NCI-H460 (cell line): ENCODE measurements at places on chromosomes 6 and 20.

DNA sequence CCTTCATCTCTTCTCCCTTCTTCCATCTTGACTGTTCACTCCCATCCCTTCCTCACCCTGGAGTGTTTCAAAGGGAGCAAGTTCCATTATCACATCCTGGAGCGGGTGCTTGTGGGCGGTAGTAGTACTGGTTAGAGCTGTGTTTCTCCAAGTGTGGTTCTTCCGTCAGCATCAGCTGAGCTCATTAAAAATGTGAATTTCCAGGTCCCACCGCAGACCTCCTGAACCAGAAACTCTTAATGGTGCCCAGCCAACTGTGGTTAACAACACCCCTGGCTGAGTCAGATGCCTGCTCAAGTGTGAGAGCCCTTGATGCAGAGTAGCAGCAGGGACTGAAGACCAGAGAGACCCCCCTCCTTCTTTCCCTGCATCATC lies 24.4 kb downstream of the ANGPT4 start:
- DNase-seq = no peak

DNA sequence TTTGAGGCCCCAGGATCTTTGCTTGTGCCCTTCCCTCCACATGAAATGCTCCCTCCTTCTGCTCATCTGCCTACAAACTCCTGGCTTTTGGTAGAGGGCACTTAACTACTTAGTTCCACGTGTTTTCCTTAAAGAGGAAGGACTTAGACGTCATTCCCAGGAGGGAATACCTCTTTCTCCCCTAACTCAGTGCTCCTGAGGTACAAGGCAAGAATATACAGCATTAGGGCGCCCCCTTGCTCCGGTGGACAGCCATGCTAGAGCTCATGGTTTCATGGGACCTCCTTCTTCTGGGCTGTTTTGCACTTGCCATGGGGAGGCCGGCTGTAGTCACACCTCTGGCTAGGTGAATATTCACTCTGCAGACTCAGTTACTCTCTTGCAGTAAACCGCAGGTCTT lies 93.8 kb upstream of the LY86 start:
- DNase-seq = peak; percentile 43

DNA sequence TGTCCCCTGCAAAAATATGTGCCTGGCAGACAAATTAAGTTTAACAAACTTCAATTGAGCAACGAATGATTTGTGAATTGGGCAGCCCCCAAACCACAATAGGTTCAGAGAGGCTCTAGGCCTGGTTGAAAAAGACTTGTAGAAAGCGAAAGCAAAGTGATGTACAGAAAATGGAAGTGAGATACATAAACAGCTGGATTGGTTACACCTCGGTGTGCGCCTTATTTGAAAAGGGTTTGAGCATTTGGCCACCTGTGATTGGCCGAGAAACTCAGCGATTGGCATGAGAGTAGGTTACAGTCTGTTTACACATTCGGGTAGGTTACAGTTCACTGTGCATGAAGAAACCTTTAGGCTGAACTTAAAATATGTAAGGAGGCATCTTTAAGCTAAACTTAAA lies 136.9 kb downstream of the CD83 start:
- DNase-seq = no peak

- DNase-seq = no peak
Observed at GRCh38 chr6:100339574-100340255, 125.0 kb downstream of the SIM1 start.

- no peak for DNase-seq
Observed at GRCh38 chr6:93474733-93475179, 55.4 kb upstream of the EPHA7 start.

DNA sequence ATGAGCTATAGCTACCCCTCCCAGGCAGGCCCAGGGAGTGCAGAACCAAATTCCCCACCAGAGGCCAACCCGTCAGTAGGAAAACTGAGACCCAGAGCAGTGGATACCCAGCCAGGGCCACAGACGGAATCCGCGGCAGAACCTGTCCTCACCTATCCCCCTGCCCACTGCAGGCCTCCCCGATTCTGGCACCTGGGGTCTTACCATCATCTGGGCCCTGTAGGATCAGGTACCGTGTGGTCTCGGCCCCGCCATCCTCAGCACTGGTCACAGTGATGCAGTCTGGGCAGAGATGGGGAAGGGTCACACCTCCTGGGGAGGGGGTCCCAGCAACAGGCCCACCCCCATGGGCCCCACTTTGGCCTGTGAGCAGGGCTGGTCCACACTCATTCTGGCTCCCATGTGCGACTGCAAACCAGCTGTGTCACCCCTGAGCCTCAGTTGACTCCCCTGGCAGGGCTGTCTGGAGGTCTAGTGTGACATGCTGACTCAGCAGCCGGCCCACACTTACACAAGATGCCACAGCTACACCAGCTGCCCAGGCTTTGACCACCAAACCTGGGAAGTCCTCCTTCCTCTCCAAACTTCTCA lies 3.8 kb downstream of the ZNF335 start:
- DNase-seq = no peak

DNA sequence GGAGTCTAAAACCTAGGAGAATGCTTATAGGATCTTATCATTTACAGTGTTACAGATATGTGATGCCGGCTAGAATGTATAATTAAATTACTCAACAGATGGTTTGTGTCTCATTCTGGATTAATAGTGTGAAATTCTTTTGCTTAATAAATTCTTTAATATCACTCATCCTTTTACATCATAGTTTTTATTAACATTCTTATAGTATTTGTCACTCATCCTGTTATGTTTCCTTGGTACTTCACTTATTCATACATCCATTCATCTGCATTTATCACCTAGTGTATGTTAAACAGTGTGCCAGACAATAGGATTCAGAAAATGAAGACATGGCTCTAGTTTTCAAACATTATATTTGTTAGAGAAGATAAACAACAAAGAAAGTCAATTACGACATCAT lies 468.7 kb downstream of the FRK start:
- no peak for DNase-seq

DNA sequence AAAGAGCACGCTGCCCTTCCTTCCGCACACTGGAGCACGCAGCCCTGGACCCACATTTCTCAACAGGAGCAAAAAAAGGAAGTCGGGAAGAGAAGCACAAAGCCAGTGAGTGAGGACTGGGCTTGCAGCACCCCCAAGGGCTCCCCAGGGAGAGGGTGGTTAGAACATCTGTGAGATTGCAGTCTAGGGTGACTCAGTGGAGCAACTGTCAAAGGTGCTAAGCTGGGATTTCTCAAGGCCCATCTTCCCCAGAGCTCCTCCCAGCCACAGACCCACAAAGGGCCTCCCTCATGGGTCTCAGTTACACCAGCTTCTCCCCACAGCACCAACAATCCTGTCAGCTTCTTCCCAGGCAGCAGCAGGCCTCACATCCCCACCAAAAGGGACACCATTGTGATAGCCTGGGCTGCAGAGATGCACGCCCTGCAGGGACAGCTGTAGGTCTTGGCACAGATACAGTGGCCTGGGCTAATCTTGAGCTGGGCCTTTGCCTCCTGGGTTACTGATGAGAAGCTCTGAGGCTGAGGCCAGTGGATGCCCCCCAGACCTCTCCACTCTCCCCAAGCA lies 39.6 kb upstream of the CD93 start:
- no peak for DNase-seq

GRCh38 chr6:155275808-155276480 lies 12.1 kb downstream of the CLDN20 start:
- DNase-seq = no peak

DNA sequence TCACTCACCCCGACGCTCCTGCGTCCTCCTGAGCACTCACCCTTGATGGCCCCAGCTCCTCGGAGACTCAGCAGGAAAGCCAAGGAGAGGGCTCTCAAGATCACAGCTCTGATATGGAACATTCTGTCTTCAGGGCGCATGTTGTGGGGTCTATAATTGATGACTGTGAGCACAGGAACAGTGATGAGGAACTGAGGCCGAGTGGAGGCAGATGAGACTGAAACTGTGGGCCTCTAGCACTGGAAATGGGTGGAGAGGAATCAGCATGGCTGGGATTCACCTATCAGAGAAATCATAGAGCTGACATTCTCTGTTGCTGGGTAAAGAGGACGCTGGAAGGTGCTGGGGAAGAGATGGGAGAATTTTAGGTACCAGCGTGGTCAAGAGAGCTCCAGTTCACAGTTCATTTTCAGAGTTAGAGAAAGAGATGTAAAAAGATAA lies at the start of gene HLA-DPA1:
TSS of gene HLA-DPA1 (minus strand) at position 219 of the 441 bp plus-strand sequence.
- no peak for DNase-seq

GRCh38 chr6:103783329-103783728 lies 1076.4 kb downstream of the HACE1 start:
- DNase-seq = no peak

GRCh38 chr6:154683756-154684523 lies 49.3 kb upstream of the SCAF8 start:
- no peak for DNase-seq

- DNase-seq = peak; percentile 8
Observed at GRCh38 chr20:18738055-18738454, 75.5 kb upstream of the SCP2D1 start.

- DNase-seq = no peak
Observed at GRCh38 chr6:40436685-40437604, 150.2 kb downstream of the LRFN2 start.

DNA sequence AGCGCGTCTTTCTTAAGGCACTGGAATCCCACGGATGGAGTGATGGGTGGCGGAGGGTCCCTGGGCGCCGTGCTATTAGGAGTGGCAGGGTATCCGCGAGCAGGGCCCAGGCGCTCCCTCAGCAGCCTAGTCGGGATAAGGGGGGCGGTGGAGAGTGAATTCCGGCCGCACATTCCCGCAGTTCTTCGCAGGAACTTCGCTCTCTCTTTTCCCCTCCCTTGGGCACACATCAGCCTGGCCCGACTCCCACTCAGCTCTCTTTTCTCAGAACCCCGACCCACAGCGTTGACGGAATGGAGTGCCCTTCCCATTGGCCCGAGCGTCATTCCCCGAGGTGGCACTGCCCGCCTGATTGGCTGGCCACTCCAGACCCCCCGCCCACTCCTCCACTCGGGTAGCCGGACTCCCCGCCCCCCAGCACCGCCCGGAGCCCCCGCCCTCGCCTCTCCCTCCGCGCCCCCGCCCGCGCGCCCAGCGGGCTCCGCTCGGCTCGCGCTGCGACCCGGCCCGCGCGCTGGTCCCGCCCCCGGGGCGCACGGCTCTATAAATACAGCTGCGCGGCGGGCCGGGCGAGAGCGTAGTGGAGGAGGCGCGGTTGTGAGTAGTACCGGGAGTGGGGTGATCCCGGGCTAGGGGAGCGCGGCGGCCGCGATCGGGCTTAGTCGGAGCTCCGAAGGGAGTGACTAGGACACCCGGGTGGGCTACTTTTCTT lies at the start of gene ID4:
TSS of gene ID4 (plus strand) at position 572 of the 712 bp plus-strand sequence. CDS start 385 bp downstream, outside the sequence.
- no peak for DNase-seq
